ENCODE measurements at places on chromosomes 4 and X. TPM values are rescaled to one million over a fixed set of nuclear protein-coding genes. Genes with fewer than 3 reads are reported as not detected.
A peak's percentile ranks its signal among the peaks of the same experiment; 100 is the strongest.

DNA sequence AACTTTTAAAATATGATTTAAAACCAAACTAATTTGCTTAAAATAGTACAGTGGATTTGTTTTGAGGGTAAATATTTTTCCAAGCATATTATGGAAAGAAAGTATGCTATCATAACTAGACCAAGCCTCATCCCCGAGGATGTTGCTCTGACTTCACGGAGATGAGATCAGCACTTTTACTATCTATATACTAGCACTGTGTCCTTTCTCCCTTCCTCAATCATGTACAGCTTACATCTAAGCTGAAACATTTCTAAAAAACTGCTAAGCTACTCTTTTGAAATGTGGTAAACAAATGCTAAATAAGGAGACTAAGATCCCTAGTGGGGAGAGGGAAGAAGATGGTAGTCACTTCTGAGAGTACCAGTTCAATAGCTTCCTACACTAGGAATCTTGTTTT is 23.8 kb downstream of the AMMECR1 start:
- H3K27me3 ChIP-seq: no peaks in the 10 kb centered on the region
- no peak for DNase-seq
- no peak overlapping the region for H3K27ac ChIP-seq
- H3K4me1 ChIP-seq: no peaks in the 10 kb centered on the region

DNA sequence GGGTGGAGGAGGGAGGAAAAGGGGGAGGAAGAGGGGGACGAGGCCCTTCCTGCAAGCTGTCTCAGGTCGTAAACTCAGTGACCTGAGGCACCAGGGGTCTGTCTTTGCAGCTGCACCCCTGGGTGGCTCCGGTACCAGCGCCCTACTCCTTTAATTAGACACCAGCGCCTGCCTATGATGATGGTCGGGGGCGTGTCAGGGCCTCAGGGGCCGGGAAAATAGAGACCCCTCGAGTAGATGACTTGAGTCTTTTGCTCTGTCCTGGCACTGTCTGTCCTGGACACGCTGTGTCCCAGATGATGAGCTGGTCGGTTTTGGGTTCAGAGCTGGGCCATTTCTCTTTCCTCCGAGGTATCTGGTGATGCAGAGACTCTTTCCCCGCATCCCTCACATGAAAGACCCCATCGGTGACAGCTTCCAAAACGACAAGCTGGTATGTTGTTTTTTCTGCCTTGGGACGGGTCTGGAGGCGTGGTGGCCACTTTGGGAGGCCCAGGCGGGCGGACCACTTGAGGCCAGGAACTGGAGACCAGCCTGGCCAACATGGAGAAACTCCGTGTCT is 11.2 kb downstream of the SLC25A6 start:
- no peak overlapping the region for H3K27ac ChIP-seq
- H3K27me3 ChIP-seq: no peaks in the 10 kb centered on the region
- no peaks in the 10 kb centered on the region for H3K4me1 ChIP-seq
- peaks cover 13% of the 10 kb centered on the region for H3K36me3 ChIP-seq
- H3K4me3 ChIP-seq: no peak overlapping the region

- no peaks in the 10 kb centered on the region for H3K36me3 ChIP-seq
- no peak overlapping the region for H3K27ac ChIP-seq
These were observed 71.3 kb upstream of the VBP1 start for GRCh38 chrX:155144926-155145325.

DNA sequence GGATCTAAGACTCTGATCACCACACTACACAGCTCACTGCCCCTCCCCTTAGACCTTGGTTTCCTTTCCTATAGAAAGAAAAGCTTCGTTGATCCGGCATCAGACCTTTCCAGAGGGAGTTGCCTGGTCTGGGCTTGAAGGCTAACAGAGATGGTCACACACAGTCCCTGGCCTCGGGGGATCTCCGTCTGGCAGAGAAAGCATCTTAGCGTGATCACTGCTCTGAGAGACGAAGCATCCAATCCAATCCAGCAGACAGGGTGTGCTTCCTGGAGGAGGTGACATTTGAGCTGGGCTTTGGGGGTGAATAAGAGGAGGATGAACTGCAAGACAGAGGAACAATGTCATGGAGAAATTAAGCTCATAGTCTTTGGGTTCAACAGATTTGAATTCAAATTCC is 49.5 kb downstream of the HTRA3 start:
- peaks cover 36% of the 10 kb centered on the region for H3K4me1 ChIP-seq
- H3K27ac ChIP-seq: peak overlapping the region; percentile 62
- H3K27me3 ChIP-seq: no peaks in the 10 kb centered on the region

The BRS3 gene
- not detected for total RNA-seq

- no peak overlapping the region for H3K27ac ChIP-seq
- no peaks in the 10 kb centered on the region for H3K27me3 ChIP-seq
- H3K36me3 ChIP-seq: no peaks in the 10 kb centered on the region
- no peak for DNase-seq
These were observed 471.8 kb downstream of the KCNIP4 start for GRCh38 chr4:21476757-21477156.

The MANBA gene
- 10.4 TPM for total RNA-seq

- H3K27ac ChIP-seq: no peak overlapping the region
- H3K4me1 ChIP-seq: no peaks in the 10 kb centered on the region
- H3K4me3 ChIP-seq: no peak overlapping the region
- H3K27me3 ChIP-seq: no peaks in the 10 kb centered on the region
These were observed 259.4 kb upstream of the DIAPH2 start for GRCh38 chrX:96425200-96425599.

Data from esophagus squamous epithelium (tissue), 5 donors.